Stimulated activated CD4-positive, alpha-beta T cell treated with anti-CD3 and anti-CD28 coated beads, Interleukin-1b, Interleukin-23, amount 100 ng/mL, for 24 hours (primary cell): ENCODE measurements at places on chromosomes 13 and 19.

DNA sequence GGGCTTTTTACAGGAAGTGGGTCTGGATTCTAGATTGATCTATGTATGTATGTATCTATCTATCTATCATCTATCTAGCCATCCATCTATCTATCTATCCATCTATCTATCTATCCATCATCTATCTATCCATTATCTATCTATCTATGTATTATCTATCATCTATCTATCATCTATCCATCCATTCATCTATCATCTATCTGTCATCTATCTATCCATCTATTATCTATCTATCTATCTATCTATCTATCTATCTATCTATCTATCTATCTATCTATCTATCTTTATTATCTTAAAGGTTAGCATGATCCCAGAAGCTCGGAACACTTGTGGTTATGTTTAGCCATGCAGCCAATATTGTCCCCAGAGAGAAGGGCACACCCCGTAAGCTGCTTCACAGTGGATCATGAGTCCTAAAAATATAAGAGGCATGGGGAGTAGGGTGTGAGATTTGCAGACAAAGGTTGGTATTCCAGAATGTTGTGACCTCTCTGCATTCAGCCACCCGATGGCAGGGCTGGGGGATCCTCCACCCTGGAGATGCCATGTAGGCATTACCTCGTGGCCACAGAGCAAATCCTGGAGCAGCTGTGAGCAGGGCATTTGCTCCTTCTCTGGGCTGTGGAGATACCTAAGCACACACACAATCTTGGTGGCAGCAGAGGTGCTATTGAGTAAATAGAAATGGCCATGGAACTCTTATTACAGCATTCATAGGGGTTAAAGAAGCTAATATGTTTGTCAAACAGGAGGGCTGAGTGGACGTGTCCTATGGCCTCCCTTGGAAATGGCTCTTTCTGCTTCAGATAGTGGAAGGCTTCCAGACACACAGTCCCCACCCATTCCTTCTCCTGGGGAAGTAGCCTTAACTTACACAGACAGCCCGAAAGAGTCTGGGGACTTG, 310.0 kb upstream of the TSHZ3 start:
- no peak for DNase-seq

- no peak for DNase-seq
These were observed 1569.4 kb upstream of the PRR20A start for GRCh38 chr13:55571237-55571867.

DNA sequence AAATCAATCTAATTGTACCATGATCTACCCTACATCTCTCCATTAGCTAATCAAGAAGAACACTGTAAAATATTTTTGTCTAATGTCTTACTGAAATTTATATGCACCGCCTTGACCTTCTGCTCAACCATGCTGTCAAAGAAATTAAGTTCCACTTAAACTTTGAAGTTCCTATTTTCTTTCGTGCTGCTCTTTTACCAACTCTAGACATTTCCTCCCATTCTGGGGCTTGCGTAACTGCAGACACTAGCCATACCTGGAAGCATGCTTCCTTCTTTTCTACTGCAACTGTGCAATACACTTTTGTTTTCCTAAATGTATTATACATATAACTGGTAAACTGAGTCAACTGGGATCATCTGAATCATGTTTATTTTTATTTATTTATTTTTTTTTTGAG, 8.5 kb upstream of the UBE2L5 start:
- DNase-seq = no peak

DNA sequence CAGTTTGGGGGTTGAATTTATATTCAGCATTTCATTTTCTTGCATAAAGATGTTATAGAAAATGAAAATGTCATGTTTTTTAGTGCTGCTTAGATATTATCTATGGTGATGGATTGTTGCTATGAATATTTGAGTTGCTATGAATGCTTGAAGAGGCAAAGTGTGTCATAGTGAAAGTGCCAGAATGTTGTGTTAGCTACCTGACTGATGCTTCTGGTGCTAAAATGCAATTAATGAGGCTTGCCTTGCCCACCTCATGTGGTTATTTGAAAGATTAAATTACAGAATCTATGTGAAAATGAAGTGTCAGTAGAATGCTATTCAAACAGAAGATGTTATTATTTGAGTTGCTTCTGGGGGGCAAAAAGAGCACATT, 62.7 kb upstream of the MYCBP2 start:
- no peak for DNase-seq

- DNase-seq = no peak
These were observed 3.5 kb downstream of the SPINT2 start for GRCh38 chr19:38267761-38268483.

- DNase-seq = no peak
These were observed 1.1 kb downstream of the RBM26 start for GRCh38 chr13:79404985-79405384.

GRCh38 chr19:7930765-7931164, 4.8 kb upstream of the CTXN1 start:
- DNase-seq = no peak

GRCh38 chr19:35704218-35704617, at the start of gene ZBTB32:
Gene ZBTB32, plus strand, starts transcription at chr19:35704558. Its CDS starts 10,069 bp downstream, at chr19:35714627.
- no peak for DNase-seq

GRCh38 chr13:43686557-43686956, 100.2 kb downstream of the ENOX1 start:
- no peak for DNase-seq

- DNase-seq = no peak
These were observed 42.6 kb downstream of the ZNF146 start for GRCh38 chr19:36257520-36257876.

GRCh38 chr13:30742901-30743300, 7.6 kb downstream of the ALOX5AP start:
- no peak for DNase-seq

- DNase-seq = no peak
These were observed 139.7 kb downstream of the VWA8 start for GRCh38 chr13:41821238-41821594.

DNA sequence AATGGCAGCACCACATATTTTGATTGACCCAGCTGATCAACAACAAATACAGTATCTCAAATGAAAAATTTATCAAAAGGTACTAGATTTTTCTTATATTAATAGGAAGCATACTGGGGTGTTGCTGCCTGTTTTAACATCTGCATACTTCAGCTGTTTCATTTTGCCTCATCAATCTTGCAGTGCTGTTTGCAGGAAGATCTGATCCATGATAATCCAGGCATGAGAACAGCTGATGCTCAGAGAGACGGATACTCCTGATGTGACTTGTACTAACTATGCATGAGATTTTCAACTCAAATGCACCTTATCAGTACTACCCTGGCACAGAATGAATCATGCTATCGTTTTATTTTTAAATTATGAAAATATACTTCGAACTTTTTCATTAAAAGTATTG, 2136.8 kb downstream of the PCDH9 start:
- DNase-seq = no peak

DNA sequence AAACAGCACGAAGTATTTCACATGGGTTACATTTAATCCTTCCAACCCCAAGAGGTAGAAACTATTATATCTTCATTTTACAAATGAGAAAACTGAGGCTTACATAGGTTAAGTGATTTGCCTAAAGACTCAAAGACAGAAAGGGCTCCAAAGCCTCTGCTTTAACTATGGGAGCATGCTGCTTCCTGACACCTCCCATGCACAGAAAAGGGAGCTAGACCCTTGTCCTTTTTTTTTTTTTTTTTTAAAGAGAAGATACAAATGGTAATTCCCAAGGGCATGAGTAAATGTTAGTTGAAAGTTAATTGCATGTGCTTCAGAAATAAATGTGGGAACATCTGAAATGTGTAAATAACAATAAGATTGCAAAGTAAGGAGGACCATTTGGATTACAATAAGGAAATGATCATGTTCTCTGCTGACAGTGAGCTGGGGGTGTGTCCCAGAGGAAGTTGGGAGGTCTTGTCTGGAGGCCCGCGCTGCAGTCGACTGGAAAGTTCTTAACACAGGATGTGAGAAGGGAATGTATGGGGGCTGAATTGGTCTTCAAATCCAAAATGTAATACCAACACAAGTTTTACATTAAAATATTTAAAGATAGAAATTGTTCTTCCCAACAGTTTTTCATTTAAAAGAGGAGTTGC, 500.3 kb downstream of the KLF12 start:
- DNase-seq = no peak

DNA sequence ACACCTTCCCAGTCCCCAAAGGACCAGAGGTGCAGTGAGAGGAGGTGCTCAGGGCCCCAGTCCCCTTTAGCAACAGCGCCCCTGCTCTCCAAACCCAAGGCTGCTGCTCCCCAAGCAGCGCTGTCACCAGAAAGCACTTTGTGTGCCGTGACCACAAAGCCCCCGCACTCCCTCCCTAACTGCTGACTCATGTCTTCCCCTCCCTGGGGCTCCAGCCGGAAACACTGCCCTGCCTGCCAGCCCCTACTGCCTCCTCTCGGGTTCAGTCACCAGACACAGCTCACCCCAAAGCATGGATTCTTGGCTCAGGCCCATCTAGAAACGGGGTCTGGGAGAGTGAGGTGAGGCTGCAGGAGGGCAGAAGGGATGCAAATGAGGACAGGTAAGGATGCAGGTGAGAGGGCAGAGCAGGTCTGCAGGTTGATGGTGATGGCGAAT, 4.9 kb upstream of the TNFSF14 start:
- peak; percentile 70 for DNase-seq

DNA sequence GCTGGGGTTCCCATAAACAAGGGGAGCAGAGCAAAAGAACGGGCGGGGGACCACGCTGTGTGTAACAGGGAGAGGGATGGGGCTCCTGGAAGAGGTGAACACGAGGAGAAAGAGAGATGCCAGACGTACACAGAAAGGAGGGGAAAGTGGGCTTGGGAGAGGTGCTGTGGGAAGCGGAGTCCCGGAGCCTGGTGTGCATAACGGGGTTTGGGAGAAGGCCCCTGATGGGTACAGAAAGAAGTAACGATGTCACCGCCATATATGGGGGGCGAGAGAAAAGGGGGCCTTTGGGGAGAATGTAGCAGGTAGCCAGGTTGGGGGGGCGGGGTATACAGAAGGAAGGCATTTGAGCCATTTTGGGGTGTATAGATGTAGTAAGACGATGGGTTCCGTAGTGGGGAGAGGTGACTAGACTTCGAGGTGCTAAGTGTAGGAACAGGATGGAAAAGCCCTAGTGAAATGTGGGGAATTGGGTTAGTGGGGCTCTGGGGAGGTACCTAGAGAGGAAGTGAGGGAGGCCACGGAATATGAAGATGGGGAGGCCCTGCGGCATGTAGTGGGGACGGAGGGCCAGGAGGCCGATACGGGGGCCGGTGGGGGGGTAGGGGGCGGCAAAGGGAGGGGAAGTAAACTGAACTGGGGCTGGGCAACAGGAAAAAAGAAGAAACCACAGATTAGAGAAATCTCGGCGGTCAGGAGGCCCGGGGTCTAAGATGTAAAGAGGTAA, 787 bp downstream of the ZNF580 start:
- DNase-seq = no peak

DNA sequence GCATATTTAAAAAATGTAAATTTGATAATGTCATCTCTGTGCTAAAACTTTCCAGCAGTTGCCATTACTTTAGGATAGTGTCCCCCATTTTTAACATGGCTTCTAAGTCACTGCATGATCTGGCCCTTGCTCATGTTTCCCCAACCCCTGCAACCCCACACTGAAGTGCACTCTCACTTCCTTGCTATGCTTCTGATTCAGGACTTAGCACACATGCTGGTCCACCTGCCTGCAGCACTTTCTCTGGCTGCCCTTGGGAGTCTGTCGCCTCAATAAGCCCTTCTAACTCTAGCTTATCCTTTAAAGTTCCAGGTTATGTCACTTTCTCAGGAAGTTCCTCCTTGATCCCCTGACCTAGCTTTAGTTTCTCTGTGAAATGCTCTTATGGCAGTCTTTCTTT, 241.0 kb downstream of the POSTN start:
- DNase-seq = no peak

- DNase-seq = no peak
These were observed 3.1 kb downstream of the FTL start for GRCh38 chr19:48968179-48968661.

DNA sequence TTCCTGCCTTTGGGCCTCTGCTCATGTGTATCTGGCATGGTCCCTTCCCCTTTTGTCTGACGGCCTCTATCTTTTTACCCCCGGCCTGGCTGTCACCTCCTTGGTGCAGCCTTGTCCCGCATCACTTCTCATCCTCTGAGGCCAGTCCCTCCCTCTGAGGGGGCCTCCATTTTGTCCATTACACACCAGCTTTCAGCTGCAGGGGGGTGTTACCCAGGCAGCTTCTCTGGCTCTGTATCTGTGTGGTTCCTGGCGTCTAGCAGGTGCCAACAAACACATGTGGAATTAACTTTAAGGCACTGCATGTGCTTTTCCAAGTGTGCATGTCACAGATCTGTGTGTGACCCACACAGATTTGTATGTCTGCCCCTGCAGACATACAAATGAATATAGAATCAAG, 52.4 kb downstream of the LYL1 start:
- no peak for DNase-seq

DNA sequence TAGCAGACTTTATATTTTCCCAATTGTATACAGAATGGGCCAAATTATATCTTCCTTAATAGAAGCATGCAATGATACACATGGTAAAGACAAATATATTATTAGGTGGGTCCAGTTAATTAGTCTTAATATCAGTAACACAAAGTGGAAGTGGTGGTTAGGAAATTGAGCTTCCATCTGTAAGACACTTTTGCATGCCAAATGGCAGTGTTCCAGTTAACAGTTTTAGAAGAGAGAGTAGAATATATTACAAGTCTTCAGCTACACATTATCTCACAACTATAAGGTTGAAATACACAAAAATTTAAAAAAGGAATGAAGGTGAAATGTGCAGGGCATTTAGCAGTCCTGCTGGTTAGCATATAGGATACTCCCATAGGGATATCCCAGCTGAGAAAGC, 536.5 kb downstream of the PCDH9 start:
- DNase-seq = no peak

GRCh38 chr19:49020931-49021895, 2.9 kb downstream of the CGB3 start:
- no peak for DNase-seq

DNA sequence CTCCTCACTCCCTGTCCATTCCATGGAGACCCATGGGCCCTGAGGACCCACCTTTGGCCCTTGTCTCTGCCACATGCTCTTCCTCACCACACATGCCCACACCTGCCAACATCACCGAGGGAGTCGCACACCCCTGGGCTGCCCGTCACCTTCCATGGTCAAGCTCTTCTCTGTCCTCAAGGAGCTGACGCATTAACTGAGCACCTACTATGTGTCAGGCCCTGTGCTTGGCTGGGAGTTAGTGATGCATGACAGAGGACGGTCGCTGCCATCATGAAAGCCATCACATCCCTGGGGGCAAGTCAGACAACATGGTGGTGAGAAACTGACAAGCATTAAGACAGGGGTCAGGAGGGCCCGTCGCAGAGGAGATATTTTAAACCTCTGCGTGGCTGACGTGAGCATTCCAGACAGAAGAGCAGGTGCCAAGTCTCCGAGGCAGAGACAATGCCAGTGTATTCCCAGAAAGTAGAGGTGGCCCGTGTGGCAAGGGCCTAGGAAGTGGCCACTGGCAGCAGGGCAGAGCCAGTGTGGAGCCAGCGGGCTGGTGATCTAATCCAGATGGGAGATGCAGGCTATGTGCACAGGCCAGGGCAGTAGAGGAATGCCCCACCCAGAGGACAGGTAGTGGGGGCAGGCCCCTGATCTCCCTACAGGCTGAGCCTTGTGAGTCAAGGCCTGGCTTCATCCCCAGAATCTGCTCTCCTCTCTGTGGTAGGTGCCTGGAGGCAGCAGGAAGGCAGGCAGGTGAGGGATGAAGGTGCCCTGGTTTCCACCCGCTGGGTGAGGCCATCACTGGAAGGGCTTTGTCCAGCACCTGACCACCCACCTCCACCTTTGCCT, 21.2 kb downstream of the ELAVL1 start:
- DNase-seq = no peak
